ENCODE measurements at places on chromosomes 1 and 21.
A peak's percentile ranks its signal among the peaks of the same experiment; 100 is the strongest.

DNA sequence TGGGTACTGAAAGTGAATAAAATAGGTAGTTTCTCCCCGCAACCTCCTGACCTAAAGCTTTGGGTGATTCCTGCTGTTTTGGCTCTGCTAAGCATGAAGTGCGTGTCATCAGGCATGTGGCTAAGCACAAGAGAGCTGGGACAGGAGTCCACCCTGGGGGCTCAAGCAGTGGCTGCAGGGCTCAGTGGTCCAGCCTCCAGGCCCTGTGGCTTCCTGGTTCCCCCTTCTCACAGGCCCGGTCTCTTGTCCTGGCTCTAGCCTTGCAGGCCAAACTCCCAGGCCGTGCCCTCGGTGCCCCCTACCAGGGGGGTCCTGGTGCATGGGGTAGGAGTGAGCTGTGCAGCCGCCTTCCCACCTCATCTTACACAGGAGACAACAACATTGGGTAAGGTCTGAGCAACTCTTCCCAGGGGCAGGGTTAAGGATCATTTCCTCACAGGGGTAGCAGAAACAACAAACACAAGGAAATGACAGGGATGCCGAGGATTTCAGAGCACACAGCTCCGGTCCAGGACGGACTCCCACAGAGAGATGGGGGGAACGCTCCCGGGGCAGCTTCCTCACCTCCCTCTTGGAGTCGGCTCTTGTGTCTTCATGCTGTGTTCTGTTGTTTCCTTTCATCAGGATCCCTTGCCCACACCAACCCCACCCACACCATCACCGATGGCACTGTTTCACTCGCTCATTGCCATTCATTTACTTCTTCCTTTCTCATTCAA is 19.8 kb upstream of the SLC2A1 start:
- no peak for DNase-seq

DNA sequence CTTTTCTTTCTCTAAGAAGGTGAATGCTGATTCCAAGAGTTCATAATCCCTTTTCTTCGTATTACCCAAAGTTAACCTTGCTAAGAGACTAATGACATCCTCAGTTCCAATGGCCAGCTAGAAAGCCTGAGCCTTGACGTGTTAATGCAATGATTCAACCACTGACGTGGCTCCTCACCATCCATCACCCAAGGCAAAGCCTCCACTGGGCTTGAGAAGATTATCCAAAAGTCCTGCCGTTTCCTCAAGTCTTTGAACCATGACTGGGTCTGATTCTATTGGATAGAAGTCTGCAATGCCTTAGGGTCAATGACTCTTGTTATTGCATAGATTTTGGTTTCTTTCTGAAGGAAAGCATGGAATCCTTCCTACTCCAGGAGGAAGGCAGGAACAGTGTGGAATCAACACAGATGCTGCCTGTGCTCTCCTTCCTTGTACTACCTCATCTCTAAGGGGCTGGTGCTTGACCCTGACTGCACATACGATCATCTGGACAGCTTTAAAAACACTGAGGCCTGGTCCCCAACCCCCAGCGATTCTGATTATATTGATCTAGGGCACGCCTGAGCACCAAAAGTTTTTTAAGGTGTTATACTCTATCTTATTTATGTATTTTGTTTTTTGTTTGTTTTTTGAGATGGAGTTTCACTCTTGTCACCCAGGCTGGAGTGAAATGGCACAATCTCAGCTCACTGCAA is 69.3 kb upstream of the ANGPTL1 start:
- DNase-seq = no peak

DNA sequence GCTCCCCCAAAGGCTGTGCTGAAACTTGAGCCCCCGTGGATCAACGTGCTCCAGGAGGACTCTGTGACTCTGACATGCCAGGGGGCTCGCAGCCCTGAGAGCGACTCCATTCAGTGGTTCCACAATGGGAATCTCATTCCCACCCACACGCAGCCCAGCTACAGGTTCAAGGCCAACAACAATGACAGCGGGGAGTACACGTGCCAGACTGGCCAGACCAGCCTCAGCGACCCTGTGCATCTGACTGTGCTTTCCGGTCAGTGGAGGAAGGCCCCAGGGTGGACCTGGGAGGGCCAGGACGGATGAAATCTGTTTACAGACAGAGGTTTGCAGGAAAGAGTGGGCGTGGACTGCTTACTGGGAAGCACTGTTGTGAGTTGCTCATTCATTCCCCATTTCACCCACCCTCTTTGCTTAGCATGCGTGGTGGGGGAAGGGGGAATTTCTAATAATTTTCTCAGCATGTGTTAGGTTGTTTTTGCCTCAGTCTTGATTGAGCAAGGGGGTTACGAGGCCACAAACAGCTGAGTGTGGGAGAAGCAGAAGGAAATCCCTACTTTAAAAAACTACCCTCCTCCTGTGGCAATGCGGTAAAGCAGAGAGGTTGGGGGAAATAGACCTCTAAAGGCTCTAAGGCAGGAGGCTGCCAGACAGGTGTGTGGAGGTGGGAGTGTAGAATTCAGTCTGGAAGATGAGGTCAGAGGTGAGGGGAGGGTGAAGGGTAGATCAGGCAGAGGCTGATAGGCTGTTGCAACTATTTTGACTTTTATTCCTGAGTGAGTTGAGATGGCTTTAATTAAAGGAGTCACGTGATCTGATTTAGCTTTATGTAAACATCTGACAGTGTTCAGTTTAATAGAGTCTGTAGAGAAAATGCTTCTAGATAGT is 1.3 kb downstream of the FCGR2A start:
- DNase-seq = no peak

DNA sequence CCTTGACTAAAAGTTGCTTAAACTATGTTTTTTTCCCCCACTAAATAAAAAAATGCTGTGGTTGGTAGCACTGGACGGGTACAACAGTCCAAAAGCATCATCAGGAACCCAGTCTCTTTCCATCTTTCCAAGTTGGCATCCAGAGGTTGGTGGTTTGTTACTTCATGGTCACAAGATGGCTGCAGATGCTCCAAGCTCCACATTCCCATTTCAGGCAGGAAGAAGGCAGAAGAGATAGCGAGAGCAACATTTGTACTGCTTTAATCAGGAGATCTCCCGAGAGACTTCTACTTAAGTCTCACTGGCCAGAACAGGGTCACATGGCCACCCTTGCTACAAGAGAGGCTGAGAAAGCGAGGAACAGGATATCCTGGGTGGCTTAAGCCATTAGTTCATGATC is 230.2 kb downstream of the KAZN start:
- no peak for DNase-seq

DNA sequence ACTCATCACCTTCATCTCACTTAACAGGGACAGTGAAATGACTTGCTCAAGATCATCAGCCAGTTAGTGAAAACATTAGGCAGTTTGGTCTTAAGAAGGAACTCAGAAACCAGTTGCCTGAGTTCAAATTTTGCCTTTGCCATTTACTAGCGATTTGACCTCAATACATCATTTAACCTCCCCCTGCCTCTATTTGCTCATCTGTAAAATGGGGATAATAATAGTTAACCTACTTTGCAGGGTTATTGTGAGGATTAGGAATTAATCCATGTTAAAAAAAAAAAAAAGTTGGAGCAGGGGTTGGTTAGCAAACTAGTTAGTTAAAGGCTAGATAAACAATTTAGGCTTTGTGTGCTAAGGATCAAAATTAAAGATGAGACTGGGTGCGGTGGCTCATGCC is 10.6 kb upstream of the TACSTD2 start:
- no peak for DNase-seq

GRCh38 chr1:236156512-236157208 is 14.3 kb downstream of the GPR137B start:
- DNase-seq = peak; percentile 47

- DNase-seq = peak; percentile 36
These were observed 591 bp downstream of the KCTD3 start for GRCh38 chr1:215567491-215568298.

DNA sequence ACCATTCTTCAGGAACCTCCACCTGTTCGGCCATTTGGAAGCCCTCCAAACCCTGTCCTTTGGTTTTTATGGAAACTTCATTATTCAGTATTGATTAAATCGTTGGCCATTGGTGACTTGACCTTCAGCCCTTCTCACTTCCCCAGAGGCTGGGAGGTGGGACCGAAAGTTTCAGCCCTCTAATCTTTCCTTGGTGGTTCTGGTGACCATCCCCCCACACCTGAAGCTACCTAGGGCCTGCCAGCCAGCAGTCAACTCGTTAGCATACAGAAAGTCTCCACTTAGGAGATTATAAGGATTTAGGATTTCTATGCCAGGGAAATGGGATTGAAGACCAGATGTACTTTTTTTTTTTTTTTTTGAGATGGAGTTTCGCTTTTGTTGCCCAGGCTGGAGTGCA is 6.7 kb downstream of the DHX9 start:
- DNase-seq = no peak

DNA sequence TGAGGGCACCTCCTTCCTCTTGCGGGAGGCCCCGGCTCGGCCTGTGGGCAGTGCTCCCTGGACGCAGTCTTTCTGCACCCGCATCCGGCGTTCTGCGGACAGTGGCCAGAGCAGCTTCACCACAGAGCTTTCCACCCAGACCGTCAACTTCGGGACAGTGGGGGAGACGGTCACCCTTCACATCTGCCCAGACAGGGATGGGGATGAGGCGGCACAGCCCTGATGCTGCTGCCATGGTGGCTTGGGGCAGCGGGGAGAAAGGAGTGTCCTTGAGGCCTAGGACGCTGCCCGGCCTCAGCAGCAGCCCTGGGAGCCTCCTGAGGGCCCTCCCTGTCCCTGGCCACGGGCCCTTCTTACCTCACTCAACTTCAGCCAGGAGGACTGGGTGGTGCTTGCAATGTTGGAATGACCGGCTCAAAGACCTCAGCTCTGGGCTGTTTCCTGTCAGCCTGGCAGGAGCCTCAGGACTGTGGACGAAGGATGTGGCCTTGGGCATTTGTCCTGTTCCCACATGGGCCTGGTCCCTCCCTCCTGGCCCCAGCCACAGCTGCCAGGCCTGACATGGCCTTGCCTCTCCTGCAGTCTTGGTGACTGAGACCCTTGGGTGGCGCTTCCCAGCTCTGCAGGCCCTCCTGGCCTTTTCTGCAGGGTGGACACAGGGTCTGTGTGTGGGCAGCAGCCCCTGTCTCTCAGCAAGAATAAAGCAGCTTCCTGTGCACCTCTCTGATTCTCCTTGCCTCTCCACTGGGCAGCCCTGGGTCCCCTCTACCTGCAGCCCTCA is 45.9 kb downstream of the TRIM11 start:
- DNase-seq = no peak

DNA sequence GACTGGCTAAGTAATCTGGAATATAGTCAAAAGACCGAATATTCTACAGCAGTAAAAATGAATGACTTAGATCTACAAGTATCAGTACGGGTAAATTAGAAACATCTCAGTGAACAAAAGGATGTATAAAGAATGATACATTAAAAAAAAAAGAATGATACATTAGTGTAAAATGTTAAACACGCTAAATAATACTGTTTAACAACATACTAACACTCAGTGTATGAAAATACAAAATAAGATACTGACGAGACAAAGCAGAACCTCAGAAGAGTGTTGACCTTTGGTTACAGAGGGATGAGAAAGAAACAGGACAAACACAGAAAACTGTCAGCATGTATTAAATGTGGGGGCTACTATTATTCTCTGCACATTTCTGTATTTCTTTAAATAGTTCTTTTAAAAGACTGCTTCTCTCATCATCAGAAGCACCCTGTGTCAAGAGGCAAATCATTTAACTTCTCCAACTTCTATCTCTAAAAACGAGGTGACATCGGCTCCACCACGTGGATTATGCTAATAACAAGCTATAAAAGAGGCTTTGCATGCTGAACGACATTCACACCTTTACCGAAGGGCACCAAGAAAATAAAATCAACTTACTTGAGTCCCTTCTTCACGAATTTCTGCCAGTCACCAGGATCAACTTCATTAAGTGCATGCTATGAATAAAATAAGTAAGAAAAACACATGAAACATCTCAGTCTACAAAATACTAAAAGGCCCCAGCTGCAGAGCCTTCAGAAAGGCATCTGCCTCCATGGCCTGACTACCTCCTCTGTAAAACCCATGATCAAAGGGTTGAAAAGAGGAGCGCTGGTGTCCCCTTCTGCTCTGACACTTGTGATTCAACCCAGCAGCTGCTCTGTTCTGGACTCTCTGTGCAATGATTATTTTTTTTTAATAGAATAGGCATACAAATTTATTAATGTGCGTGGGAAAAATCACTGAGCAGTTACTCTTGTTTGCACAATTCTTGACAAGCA is 42.5 kb downstream of the MRAP start:
- no peak for DNase-seq

GRCh38 chr1:221022331-221022730 is 143.1 kb downstream of the HLX start:
- no peak for DNase-seq

- no peak for DNase-seq
These were observed 43.3 kb downstream of the GPR3 start for GRCh38 chr1:27435566-27436203.

DNA sequence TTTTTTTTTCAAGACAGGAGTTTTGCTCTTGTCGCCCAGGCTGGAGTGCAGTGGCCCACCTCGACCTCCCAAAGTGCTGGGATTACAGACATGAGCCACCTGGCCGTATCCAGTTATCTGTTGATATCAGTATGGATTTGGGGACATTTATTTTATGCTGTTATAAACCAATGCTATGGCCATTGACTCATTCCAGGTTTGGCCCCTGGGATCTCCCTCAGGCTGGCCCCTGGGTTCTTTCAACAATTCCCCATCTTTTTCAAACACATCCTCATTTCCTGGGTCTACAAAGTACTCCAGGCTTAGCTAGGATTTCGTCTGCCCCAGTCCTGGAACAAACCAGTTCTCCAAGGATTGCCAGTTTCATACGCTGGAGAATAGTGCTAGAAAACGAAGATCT is 44.1 kb downstream of the WDR4 start:
- no peak for DNase-seq

- no peak for DNase-seq
These were observed 63.4 kb upstream of the PSEN2 start for GRCh38 chr1:226806988-226807387.

- peak; percentile 63 for DNase-seq
These were observed 2.5 kb downstream of the S1PR1 start for GRCh38 chr1:101239095-101240040.

- peak; percentile 22 for DNase-seq
These were observed 7.2 kb downstream of the VANGL1 start for GRCh38 chr1:115648717-115649691.

DNA sequence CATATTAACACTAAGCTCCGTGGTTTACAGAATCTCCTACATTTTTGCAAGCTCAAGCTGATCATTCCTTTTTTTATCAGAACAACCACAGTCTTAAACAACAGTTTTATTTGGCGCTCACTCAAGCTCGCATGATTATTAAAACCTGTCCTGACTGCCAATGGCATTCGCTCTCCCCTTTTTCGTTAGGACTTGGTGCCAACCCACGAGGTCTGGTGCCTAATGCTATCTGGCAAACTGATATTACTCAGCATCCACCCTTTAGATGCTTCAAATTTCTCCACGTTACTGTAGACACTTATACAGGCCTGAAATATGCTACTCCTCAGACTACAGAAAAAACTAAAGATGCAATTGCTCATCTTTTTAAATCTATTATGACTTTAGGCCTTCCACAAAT is 23.0 kb upstream of the ITLN1 start:
- DNase-seq = no peak

Measured in activated CD4-positive, alpha-beta T cell treated with anti-CD3 and anti-CD28 coated beads, Interleukin-2, amount 50 U/mL, for 48 hours (primary cell).